Activated CD8-positive, alpha-beta memory T cell treated with anti-CD3 and anti-CD28 coated beads, Interleukin-2, amount 50 U/mL, for 4 hours (primary cell): ENCODE measurements at places on chromosomes 4 and X.

- no peak for DNase-seq
These were observed 9.3 kb downstream of the TACC3 start for GRCh38 chr4:1730532-1731135.

GRCh38 chr4:19987746-19988145 is 264.0 kb upstream of the SLIT2 start:
- DNase-seq = no peak

DNA sequence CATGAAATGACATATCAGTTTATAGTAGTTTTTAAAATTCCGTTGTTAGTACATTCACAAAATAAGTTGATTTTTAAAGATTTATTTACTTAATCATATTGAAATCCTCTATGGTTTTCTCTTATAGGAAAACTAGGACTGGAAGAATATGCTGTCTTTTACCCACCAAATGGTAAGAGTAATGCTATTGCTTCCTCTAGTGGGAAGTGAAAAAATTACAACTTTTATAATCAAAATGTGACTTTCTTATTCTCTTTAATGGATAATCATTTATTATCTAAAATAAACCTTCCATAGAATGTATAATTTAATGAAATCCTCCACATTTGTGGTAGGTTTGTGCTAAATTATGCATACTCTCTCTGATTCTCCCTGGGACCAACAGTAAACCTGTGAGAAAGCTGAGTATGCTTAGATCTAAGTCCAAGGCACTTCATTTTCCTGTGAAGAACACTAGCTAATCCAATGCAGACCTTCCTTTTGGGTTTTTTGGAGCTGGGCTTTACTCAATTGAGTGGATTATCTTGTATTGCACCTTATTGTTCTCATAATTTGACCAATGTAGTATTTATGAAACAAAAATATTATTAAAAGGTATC is 136.2 kb downstream of the TBC1D19 start:
- DNase-seq = no peak

DNA sequence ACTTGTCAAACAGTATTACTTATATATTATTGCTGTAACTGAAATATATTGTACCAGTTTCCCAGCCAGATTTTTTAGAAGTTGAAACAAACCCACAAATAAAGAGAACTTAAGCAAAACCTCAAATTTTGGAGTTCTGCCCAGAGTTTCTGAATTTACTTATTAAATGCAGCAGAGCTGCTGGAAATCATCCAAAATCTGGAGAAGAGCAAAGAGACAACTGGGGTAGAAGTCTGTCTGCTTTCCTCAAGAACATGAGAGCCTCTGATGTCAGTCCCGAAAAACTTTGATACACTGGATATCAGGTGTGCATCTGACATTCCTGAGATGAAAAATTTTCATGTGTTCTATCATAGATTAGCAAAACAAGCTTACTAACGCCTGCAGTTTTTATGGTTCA is 325.9 kb downstream of the NR3C2 start:
- no peak for DNase-seq

- DNase-seq = peak; percentile 53
These were observed 18.1 kb upstream of the CHRNA9 start for GRCh38 chr4:40316782-40317635.

GRCh38 chr4:92172203-92172602 is 131.6 kb upstream of the GRID2 start:
- DNase-seq = no peak

DNA sequence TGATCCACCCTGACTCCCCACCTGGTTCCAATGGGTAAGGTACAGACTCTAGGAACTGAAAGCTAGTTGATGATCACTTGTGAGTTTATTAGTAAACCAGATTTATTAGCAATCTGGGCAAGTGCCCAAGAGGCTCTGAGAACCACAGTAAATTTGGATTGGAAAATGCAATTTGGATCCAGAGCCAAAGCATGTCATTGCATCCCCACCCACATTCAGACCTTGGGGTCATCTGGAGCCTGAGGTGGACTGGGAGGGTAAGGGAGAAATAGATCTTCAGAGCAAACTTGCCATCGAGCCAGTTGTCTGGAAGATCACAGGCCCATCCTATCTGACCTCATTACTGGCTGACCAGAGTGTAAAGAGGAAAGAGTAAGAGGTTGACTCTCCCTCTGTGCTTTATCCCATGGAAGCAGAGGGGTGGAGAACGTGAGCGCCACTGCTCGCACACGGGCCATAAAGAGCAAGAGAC is 78.7 kb upstream of the RASGEF1B start:
- no peak for DNase-seq

DNA sequence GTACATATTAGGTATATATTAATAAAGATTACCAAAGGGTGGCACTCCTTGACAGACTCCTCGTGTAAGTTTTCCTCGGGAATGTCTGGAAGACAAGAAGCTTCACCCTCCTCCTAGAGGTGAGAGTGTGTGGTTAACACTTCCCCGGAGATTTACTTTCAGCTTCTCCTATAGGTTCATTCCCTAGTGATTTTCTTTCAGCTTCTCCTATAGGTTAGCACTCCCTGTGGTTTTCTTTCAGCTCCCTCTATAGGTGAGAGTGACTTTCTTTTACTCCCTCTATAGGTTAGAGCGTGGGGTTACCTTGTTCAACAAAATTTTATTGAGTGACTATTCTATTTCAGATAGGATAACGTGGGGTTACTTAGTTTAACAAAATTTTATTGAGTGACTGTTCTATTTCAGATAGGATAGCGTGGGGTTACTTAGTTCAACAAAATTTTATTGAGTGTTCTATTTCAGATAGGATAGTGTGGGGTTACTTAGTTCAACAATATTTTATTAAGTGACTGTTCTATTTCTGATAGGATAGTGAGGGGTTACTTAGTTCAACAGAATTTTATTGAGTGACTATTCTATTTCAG is 106.0 kb upstream of the PLAC1 start:
- no peak for DNase-seq

- DNase-seq = no peak
These were observed 28.2 kb downstream of the JADE1 start for GRCh38 chr4:128837679-128838078.

DNA sequence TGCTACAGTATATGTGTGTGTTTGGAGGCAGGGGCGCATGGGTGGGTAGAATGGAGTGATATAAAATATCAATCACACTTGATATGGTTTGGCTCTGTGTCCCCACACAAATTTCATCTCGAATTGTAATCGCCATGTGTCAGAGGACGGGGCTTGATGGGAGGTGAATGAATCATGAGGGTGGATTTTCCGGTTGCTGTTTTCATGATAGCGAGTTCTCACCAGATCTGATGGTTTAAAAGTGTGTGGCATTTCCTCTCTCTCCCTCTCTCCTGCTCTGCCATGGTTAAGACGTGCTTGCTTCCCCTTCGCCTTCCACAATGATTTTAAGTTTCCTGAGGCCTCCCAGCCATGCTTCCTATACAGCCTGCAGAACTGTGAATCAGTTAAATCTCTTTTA is 14.8 kb downstream of the SOWAHB start:
- no peak for DNase-seq

DNA sequence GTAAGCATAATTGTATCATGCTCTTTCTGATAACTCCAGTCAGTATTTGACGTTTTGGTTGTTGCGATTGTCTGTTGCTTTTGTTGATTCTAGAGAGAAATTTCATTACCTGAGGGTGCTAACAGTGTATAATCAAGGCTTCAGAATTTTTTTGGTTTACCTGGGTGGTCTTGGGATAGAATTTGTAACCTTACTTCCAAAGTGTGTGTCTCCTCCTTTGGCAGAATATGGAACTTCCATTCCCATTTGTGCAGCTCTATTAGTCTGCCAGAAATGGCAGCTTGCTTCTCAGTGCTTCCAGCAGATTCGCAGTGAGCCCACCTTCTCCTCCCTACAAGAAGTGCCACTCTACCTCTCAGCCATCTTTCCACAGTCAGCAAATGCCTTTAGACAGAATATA is 5.3 kb downstream of the COPS4 start:
- DNase-seq = no peak

DNA sequence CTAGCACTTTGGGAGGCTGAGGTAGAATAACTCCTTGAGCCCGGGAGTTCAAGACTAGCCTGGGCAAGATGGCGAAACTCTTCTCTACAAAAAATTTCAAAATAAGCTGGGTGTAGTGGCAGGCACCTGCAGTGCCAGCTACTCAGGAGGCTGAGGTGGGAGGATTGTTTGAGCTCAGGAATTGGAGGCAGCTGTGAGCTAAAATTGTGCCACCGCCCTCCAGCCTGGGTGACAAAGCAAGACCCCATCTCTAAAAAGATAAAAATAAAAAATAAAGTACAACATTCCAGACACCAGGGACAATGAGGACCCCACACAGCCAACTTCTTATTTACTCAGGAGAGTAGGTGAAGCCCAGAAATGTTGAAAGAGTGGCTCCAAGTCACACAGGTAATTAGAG is 53.0 kb downstream of the APBB2 start:
- DNase-seq = no peak

DNA sequence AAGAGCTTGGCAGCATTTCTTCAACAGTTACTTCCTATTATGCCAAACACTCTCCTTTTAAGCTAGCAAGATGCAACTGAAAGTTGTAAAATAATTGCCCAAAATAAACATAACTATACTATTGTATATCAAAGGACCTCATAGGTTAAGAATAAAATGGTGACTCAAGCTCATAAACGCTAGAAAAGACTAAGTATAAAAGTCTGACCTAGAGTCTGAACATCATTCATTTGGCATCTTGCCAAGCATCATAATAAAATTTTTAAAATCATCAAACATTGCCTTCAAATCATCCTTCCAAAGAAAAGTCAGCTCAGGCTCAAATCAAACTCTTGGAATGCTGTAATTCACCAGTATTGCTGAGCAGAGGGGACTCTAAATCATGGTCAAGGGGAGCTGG is 281.2 kb downstream of the QDPR start:
- no peak for DNase-seq

GRCh38 chrX:95762716-95763115 is 921.9 kb upstream of the DIAPH2 start:
- DNase-seq = no peak

DNA sequence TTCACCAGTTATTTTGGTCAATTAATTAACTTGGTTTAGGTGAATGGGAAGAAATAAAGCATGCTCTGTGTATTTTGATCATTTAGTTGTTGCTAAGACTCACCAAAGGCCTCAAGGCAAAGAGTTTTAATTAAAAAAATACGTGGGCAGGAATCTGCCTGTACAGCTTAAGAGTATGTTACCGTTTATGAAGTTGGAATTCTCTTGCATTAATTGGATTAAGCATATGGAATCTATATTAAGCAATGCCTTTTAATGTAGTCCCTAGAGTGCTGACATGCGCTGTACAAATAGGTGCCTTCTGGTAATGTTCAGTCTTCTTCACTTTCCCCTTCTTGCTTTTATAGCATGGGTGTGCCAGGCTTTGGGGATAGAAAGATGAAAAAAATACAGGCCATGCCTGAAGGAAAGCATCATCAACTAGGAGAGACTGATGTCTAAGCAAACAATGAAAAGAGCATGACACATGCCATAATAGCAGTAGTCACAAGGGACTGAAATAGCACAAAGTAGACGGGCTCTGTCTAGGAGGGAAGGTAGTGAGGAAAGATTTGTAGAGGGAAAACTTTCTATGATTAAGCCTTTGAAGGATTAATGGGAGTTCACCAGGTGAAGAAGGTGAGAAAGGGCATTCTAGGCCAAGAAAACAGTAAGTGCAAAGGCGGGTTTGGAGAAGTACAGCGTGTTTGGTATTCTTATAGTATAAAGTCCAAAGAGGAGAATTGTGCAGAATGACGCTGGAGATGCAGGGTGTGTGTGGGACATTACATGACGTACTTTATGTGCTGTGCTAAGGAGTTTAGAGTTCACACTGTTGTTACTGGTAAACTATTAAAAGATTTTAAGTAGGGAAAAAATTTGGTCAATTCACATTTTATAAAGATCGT is 226.1 kb upstream of the ANXA3 start:
- DNase-seq = no peak

DNA sequence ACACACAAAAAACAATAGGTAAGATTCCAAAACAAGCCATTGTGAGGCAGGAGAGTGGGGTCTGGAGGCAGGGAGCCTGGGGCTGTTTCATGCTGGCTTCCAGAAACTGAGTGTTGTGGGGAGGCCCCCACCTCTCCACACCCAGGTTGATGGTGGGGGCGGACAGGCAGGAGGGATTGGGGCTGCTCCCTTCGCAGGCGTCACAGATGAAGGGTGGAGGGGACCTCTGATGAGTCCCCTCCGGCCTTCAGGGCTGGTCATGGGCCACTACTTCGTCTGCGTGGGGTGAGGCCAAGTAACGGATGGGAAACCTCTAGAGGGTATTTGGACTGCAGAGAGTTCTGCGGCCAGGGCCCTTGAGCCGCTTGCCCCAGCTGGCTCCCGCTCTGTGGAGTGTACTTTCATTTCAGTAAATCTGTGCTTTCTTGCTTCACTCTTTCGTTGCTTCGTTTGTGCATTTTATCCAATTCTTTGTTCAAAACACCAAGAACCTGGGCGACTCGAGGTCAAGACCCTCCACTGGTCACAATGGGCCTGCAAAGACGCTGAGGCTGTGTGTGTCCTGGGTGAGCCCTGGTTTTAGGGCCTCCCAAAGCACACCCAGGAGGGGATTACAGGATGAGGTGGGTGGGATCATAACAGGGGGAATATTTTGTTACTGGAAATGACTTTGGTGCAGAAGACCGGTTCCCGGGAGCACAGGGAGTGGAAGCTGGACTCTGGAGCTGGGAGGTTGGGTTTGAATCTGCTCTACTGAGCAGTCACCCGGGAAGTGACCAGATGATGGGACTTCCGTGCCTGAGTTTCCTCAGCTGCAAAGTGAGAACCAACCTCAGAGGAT is 83.7 kb upstream of the ADRA2C start:
- no peak for DNase-seq

- DNase-seq = no peak
These were observed 27.7 kb downstream of the PDGFRA start for GRCh38 chr4:54256491-54257486.

DNA sequence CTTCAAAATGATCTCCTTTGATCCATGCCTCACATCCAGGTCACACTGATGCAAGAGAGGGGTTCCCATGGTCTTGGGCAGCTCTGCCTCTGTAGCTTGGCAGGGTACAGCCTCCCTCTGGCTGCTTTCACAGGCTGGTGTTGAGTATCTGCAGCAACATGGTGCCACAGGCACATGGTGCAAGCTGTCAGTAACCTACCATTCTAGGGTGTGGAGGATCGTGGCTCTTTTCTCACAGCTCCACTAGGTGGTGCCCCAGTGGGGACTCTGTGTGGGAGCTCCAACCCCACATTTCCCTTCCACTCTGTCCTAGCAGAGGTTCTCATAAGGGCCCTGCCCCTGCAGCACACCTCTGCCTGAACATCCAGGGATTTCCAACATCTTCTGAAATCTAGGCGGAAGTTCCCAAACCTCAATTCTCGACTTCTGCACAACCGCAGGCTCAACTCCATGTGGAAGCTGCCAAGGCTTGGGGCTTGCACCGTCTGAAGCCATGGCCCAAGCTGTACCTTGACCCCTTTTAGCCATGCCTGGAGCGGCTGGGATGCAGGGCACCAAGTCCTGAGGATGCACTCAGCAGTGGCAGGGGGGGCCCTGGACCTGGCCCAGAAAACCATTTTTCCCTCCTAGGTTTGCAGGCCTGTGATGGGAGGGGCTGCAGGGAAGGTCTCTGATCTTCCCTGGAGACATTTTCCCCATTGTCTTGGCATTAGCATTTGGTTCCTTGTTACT is 137.8 kb upstream of the NUDT6 start:
- DNase-seq = no peak

- DNase-seq = no peak
These were observed 317.1 kb downstream of the CBLL2 start for GRCh38 chrX:22589845-22590244.

- no peak for DNase-seq
These were observed 51.1 kb upstream of the PPP2R3B start for GRCh38 chrX:437661-438390.
